ENCODE measurements at places on chromosomes 3 and 15.

DNA sequence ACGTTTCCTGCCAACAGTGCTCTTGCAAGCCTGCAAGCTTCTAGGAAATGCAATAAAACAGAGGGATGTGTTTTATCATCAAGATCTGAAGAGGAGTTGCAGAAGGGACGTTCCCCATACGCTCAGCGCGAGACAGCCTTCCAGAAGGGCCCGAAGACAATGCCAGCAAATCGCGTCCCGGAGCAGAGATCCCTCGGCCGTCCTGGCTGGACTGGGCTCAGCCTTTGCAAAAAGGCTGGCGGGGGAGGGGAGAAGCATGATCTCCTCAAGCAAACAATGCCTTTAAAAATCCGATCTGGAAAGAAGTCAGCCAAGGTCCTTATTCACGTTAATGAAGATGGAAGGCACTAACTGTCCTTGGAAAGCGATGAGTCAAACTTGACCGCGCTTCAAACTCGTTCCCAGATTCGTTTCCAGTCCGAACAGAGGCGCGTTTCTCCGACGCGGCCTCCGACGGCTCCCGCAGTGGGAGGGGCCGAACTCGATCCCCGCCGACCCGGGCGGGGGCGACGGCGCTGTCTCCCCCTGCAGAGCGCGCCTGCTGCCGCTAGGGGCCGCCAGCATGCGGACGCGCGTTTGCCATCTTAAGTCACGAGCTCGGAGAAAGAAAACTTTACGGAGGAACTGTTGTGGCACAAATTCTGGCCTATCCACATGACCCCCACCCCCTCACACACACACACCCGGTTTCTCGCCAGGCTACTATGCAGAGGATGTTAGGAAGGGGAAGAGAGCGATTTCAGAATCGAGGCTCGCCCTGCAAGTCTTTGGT lies 5.5 kb downstream of the BCL6 start:
- DNase-seq, result peak; percentile 92

GRCh38 chr3:143895805-143896204 lies 47.5 kb upstream of the SLC9A9 start:
- DNase-seq, result peak; percentile 40

DNA sequence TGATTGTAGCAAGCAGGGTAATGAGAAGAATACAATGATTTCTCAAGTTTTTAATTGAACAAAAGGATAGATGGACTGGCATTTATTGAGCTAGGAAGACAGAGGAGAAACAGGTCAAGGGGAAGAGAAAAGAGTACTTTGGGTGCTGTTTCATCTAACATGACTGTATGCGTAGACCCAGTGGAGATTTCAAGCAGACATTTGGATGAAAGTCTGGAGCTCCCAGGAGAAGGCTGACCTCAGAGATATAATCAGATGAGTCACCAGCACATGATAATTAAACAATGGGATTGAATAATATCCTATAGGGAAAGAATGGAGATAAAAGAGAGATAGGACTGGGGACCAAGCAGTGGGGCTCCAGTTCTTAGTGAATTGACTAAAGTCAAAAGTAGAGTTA lies 194.9 kb downstream of the ARRDC4 start:
- DNase-seq, result peak; percentile 72

- DNase-seq, result peak; percentile 92
These were observed 16.8 kb downstream of the ATG7 start for GRCh38 chr3:11288786-11289637.

GRCh38 chr3:171110715-171111114 lies 84.2 kb upstream of the SLC2A2 start:
- no peak for DNase-seq

GRCh38 chr15:59244337-59244736 lies 37.7 kb downstream of the LDHAL6B start:
- no peak for DNase-seq

DNA sequence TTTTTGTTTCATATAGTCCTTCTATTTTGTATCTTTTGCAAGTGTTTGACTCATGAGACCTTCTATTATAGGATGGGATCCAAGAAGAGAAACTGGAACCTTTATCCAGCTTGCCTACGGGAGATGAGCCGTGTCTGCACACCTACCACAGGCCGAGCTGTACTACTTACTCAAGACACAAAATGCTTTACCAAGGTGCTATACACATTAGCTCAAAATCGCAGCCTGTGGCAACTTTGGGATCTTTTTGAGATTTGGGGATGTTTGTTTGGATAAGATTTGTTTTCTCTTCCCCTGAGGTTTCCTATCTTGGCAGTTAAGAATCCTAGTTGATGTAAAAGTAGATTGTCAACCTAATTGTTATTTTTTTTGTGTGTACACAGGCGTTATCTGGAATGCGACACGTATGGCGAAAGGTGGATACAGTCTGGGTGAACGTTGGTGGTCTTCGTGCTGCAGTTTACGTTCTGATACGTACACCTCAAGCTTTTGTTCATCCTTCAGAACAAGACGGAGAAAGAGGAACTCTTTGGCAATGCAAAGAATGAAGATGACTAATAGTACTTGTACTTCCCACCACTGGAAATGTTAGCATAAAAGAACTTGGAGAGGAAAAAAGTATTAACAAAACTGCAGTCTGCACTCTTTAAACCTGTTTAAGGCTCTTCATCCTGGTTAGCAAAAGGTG lies 13.1 kb upstream of the SETD5 start:
- peak; percentile 57 for DNase-seq

DNA sequence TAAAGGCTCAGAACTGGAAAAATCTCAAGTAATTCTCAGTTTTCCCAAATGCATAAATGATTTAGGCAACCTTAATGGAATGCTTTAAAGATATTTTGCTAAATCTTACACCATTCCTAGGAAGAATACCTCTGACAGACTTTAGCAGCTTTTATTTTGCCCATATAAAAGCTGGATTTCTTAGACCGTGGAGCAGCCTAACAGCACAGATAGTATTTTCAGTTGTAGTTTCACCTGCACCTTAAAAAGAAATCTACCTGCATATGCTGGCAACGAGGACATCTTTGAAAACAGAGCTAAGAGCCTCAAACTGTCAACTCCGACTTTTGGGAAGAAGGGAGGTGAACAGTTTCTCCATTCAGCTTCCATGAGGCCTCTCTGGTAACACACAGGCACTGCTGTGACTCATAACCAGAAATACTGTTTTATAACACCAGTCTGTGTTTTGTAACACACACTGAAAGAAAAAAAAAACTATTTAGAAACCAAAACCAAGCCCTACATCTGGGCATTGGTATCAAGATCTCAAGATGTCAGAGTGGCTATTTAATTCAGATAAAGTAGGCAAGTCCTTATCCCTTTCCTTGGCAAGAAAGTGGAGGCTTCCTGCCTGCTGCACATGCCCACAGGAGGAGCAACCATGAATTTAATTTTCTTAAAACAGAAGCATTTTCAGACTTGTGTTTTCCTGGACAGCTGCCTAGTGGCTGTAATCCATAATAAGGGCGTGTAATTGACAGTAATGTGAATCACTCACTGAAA lies 181.5 kb upstream of the ICE2 start:
- DNase-seq, result peak; percentile 91

DNA sequence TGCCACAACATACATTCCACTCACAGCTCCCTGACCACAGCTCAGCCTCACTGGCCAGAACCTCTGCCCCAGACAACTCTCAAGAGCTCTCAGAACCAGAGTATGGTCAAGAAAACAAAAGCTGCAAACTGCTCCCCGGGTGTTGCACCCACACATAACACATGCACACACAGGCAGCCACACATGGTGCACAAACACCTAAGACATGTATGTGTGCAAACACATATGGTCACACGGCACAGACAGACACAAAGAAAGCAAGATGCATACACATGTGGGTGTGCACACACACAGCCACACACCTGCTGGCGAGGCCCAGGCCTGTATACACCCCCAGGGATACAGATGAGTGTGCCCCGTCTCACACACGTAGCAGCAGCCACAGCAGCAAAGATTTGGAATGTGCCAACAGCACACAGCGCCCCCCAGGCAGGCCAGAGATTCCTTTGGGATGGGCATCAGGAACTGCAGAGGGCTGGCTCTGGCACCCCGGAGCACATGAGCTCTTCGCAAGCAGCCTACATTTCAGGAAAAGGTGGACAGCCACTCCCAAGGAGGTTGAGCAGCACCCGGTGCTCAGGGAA lies 6.6 kb downstream of the KLF15 start:
- DNase-seq, result no peak

- no peak for DNase-seq
These were observed 15.6 kb downstream of the CHRNA3 start for GRCh38 chr15:78605201-78605600.

- peak; percentile 65 for DNase-seq
These were observed 242.8 kb upstream of the UBE2E2 start for GRCh38 chr3:22960105-22960984.

DNA sequence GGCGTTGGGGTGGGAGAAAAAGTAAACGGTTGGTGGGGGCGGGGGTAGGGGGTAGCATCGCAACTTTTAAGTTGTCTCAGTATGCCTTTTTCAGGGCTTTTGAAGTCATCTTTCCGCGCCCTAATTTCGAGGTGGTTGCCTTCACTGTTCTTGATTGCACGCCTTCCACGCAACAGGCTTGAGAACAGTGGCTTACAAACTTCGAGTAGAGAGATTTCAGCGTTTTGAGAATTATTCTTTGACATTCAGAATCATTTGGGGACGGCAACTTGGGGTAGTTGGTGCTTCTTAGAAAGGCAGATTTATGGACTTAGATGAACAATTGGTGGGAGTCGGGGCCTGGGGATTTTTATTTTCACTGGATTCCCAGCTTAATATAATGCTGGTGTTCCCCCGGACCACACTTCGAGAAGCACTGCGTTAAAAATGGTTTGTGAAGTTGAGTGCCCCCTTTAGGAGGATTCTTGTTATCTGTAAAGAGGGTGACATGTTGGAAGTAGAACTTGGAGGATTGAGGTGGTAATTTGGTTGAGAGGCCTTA lies 880 bp downstream of the PPP4R2 start:
- peak; percentile 81 for DNase-seq

- DNase-seq, result no peak
These were observed 52.0 kb downstream of the CD200R1L start for GRCh38 chr3:112794622-112795172.

- no peak for DNase-seq
These were observed 294.4 kb upstream of the SLCO3A1 start for GRCh38 chr15:91559066-91559465.

GRCh38 chr3:53820084-53820483 lies 26.1 kb downstream of the CHDH start:
- DNase-seq, result no peak

DNA sequence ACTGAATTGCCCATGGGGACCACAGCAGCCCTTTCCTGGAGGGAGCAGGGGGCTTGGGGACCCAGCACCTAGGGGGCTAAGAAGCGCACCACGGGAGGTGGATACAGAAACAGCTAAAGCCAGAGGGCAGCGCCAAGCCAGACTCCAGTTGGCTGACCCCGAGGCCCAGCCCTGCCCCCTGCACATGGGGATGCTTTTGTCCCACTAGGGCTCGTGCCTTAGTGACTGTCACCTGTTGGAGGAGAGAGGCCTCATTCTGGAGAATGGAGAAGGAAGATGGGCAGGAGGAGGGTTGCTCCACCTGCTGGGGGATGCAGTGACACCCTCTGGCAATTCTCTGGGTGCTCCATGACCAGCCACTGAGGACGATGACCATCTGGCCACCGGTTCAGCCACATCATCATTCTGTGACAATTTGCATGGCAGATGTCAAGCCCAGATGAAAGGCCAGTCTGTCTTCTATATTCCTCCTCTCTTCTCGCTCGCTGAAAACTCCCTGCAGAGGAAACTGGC lies 167.8 kb upstream of the TLE3 start:
- no peak for DNase-seq

DNA sequence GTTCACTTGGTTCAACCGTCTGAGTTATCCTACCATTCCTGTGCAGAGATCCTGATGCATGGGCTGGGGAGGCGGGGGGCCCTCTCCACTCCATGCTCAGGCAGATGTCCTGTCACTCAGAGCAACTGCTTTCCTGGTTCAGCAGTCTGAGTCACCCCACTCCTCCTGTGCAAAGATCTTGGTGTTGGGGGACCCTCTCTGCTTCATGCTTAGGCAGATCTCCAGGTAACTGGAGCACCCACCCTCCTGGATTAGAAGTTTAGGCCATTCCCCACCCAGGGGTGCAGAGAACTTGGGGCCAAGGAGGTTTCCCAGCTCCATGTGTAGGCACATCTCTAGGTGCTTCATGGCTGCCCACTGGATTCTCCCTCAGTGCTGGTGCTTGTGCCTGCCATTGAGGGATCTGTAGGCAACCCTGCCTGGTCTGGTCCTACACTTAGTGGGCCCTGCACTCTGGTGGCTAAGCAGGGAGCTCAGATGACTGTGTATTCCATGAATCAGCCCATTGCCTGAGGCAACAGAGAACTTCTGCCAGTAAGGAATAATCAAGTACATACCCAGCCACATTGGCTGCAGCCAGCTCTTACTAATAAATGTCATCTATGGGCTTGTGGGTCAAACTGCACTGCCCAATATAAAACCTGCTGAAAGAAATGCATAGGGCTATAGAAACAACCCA lies 465.4 kb upstream of the THBS1 start:
- DNase-seq, result peak; percentile 73

DNA sequence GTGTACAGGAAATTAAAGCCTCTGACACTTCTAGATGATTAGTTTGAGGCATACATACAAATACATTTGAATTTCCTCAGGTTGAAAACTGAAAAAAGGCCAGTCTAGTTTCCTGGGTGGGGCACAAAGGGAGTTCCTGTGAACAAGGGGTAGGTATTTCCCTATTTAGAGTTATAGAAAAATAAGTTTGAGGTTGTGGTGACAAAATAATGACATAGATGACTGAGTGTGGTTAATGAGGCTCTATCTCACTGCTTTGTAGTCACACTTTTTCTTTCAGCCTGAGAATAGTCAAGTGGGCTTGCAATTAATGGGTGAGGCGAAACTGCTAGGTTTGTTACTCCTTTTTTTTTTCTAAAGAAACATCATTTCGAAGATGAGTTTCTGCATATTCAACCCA lies 4.3 kb downstream of the SLCO3A1 start:
- DNase-seq, result no peak

- peak; percentile 94 for DNase-seq
These were observed 43.8 kb upstream of the FBXL22 start for GRCh38 chr15:63553388-63553791.

- DNase-seq, result peak; percentile 41
These were observed 44.6 kb downstream of the ZIC4 start for GRCh38 chr3:147361454-147362420.

DNA sequence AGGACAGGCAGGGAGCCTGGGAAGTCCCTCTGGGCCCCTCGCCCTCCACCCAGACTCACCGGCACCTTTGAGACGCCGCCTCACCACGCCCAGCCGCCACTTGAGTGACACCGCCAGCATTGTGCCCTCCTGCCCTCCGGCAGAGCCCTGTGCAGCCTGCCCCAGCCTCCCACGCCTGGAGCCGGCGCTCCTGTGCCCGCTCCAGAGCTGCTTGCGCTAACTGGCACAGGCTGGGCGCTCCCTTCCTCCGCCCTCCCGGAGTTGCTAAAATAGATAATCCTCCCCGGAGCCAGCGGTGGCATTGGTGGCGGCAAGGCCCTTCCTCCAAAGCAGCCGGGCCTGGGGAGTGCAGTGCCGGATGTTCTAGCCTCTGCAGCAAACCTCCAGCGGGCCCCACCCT lies 15.7 kb upstream of the GRIP2 start:
- no peak for DNase-seq

DNA sequence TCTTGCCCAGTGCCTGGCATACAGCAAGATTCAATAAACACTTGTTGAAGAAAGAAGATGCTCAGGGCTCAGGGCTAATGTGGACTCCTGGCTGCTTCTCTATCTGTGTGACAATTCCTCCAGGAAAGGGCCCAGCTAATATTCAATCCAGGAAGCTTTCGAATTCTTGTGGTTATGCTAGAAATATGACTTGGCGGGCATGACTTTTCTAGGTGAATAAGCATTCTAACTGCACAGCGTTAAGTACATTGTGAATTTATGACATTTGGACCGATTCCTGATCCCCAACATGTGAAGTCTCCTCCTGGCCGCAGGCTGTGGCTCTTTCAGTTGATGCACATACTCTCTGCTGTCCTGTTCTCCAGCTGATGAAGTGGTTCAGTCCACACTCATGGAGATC lies 117.0 kb downstream of the IMPG2 start:
- peak; percentile 52 for DNase-seq
